ENCODE measurements at places on chromosomes 1 and 21.

GRCh38 chr21:45886610-45887026, 95.0 kb upstream of the COL6A1 start:
- DNase-seq = no peak

GRCh38 chr1:34975338-34975737, 9.8 kb downstream of the TMEM35B start:
- no peak for DNase-seq

DNA sequence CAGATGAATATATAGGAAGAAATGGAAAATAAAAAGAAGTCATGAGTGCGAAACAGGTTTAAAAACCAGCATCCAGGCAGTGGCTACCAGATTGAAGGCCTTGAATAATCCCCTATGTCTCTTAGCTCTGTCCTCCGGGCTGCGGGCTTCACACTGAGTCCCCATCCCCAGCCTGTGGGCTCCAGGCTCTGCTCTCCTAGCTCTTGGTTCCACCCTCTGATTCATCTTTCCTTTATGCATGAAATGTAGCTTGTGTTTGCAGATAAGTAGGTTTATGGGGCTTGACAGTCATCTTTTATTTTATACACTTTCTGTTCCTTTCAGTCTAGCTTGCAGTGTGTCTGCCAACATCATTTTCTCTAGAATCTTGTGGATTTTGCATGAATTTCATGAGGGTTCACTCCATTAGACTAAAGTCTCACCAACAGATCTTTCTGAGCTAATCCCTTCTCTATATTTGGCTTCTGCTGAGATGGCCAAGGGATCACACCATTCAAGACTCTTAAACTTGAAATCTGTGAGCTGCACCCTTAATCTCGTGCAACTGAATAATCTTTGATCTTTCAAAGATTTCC, 174.5 kb downstream of the PLPPR4 start:
- DNase-seq = no peak

GRCh38 chr1:185732951-185733350, 1.2 kb upstream of the HMCN1 start:
- no peak for DNase-seq

DNA sequence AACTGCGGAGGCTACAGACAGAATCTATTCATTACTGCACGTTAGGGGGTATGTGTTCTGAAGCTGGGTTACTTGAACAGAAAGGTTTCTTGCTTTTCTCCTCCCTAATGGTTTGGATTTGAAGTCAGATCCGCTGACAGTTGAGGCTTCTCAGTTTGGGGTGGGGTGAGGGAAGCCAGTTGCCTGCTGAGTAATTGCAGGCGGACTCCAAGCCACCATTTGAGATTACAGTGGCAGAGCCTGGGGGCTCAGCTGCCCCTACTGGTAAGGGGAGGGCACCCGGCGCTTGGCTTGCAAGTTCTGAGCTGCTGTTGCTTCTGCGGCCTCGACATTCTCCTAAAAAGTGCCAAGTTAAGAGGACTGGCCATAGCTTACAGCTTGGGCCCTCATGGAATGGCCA, 2.0 kb downstream of the GRHL3 start:
- DNase-seq = no peak

- DNase-seq = no peak
Measured at GRCh38 chr1:215581896-215582295, 14.8 kb downstream of the KCTD3 start.

DNA sequence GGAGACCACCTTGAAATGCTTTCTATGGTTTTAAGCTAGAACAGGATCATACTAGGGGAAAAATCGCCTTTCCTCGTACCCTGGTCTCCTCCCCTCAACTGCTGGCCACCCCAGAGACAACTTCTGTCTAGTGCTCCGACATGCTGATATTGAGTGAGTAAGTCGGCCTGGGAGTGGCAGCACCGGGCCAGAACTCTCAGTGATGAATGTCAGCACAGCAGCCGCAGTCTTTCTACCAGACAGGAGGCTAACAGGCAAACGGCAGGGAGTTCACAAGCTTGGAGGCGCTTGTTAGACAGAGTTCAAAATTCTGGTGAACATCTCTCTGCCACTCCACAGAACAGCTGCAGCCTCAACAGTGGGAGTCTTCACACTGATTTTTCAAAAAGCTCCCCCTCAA, 716.9 kb downstream of the ADGRL2 start:
- no peak for DNase-seq

- no peak for DNase-seq
Measured at GRCh38 chr1:83997631-83998030, 1.3 kb downstream of the TTLL7 start.

GRCh38 chr21:43974791-43975468, 37.2 kb upstream of the TRAPPC10 start:
- DNase-seq = no peak

DNA sequence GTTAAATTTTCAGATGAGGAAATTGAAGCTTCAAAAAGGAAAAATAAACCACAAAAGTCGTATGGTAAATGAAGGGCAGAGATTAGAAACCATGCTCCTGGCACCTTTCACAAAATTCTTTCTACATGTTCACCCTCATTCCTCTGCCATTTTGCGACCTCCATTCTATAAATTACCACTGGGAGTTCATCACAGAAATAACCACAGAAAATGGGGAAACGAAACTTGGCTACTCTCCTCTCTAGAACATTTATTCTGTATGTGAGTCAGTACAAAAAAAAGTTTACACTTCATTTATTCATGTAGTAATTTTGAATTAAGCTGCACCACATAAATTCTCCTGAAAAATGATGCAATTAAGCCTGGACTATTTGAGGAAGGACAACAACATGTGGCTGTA, 320.9 kb upstream of the C1orf87 start:
- no peak for DNase-seq

- DNase-seq = no peak
Measured at GRCh38 chr1:22048351-22049192, 3.9 kb upstream of the CDC42 start.

GRCh38 chr1:199295107-199295506, 656.3 kb downstream of the PTPRC start:
- DNase-seq = no peak

GRCh38 chr1:56992318-56993125, 26.7 kb upstream of the C8B start:
- no peak for DNase-seq

- no peak for DNase-seq
Measured at GRCh38 chr21:25370311-25370744, 237.0 kb downstream of the MRPL39 start.

- peak; percentile 40 for DNase-seq
Measured at GRCh38 chr1:24536391-24536840, 19.5 kb upstream of the NCMAP start.

DNA sequence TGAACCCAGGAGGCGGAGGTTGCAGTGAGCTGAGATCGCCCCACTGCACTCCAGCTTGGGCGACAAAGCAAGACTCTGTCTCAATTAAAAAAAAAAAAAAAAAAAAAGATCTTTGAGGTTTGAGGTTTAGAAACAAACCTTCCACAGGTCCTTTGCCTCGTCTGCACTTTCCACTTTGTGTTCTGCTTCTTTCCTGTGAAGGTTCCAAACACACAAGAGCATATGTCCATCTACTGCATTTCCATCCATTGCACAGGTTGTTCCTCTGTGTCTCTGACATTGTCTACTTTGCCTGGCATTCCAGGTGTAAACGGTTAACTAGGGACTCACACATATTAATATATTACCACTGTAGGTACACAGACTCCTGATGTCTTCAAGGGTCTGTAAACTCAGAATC, 40.1 kb downstream of the DSTYK start:
- no peak for DNase-seq

- DNase-seq = no peak
Measured at GRCh38 chr1:16112596-16113555, 39.4 kb upstream of the FAM131C start.

- no peak for DNase-seq
Measured at GRCh38 chr21:32477424-32477745, 64.9 kb downstream of the EVA1C start.

DNA sequence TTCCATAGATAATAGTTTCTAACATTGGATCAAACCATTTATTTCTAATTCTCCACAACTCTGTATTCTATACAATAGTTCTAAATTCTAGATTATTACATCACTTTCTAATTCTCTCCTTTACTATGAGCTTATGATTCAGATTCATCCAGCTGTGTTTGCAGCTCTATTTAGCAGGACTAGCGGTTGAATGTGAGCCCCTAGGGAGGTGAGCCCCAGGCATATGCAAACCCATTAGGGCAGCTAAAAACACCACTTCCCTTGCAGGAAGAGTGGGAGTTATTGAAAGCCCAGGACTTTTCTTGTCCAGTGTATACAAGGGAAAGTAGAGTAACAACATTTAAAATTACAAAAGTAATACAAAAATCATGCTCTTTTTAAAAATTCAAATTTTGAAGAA, 56.9 kb downstream of the KRTAP19-8 start:
- no peak for DNase-seq

GRCh38 chr1:48123647-48124046, 98.9 kb upstream of the SLC5A9 start:
- no peak for DNase-seq

GRCh38 chr21:33815143-33815707, 100.4 kb downstream of the ATP5PO start:
- DNase-seq = no peak

DNA sequence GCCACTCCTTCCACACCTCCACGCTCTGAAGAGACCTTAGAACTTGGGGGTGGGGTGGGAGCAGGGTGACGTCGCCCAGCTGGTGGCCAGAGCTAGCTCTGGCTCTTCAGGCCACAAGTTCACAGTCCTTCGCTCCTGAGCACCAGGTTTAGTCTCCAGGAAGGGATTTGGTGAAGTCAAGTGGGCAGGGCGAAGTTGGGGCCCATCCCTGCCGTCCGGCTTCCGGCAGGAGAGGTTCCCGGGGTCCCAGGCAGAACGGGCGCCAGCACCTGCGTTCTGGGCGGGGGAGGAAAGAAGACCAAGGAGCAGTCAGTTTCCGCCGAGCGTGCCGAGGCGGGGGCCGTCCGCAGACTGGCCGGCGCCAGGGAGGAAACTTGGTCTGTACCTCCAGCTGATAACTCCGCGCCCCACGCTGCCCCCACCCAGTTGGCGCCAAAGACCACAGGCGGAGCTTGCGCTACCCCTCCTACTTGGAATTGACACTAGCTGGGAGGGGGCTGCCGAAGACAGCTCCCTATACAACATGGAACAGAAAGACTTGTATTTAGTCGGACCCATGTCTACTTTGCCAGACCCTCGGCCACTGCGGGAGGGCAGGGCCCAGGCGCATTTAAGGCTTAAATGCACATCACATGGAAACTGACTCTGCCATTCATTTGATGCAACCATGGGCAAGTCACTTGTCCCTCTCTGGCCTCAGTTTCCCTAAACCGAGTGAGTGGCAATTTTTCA, 995 bp downstream of the ID3 start:
- no peak for DNase-seq

- DNase-seq = no peak
Measured at GRCh38 chr1:114093624-114094362, 59.9 kb downstream of the SYT6 start.

GRCh38 chr1:103197216-103197615, 88.9 kb upstream of the COL11A1 start:
- DNase-seq = no peak

- DNase-seq = no peak
Measured at GRCh38 chr21:46243325-46243724, 14.8 kb upstream of the LSS start.

DNA sequence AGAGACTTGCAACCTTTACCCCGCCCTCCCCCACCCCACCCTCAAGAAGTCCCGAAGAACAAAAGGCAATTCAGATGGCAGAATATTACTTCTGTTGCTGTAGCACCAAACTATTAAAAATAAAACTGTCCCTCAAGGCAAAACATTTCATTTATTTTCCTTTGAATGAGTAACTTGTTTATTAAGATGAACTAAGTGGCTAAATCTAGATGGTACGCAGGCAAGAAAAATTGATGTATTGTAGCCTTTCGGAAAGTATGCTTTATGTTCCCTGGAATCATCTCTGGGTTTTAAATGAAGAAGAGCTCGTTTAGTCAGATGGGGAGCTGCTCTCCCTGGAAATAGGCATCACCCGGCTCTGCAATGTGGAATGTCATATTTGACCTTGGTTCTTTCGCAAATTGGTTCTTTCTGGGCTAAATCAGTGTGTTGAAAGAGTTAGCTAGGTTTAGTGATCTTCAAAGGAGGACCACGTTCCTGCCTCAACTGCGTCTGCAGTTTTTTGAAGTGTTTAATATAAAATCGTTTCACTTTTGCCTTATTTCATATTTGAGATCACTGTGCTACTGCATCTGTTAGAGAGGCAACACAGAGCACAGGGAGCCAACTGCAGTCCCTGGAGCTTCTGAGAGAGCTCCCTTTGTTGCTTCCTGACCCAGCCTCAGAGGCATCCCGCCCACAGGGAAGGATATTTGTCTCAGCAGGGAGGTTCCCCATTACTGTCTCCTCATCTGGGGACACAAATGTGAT, 61.8 kb downstream of the KIF26B start:
- no peak for DNase-seq

- no peak for DNase-seq
Measured at GRCh38 chr21:44947930-44948331, 8.1 kb downstream of the SLX9 start.

- DNase-seq = no peak
Measured at GRCh38 chr21:26847002-26847401, 1.8 kb upstream of the ADAMTS1 start.

DNA sequence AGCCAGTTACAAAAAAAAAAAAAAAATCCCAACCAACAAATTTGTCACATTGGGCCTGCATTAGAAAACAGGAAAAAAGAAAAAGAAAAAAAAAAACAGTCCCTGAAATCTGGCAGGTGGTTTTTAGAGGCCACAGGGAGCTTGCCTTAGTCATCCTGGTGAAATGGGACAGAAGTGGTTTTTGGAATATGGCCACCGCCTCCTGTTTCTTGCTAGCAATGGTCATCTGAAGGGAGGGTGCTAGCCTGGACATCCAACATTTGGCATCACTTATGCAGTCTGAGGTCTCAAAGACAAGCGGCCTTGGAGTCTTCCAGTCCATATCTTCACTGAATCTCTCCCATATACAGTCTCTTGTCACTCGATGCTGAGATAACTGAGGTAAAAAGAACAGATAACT, 20.1 kb upstream of the NKAIN1 start:
- DNase-seq = no peak

DNA sequence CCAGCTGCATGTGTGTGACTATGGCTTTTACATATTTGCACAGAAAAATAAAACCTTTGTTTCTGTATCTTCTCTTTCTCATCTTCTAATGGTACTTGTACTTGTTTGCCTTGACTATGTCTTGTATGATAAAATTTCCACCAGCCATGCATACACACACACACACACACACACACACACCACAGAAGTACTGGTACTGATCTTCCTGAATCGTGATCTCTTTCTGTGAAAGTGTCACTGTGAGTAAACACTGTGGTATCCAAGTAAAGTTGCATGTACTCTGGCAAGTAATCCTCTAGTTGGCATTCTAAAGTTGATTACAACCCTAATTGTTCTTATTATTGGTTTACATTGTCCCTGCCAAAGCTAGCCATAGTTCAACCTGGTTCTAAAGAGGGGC, 176.7 kb downstream of the CRB1 start:
- no peak for DNase-seq

GRCh38 chr1:177307771-177308170, 137.0 kb downstream of the BRINP2 start:
- DNase-seq = no peak

- DNase-seq = peak; percentile 33
Measured at GRCh38 chr1:1614204-1614953, 921 bp upstream of the MIB2 start.

- DNase-seq = no peak
Measured at GRCh38 chr1:161008869-161009510, 12.0 kb downstream of the F11R start.

- DNase-seq = no peak
Measured at GRCh38 chr1:234578735-234579134, 31.2 kb downstream of the IRF2BP2 start.
